ENCODE measurements at places on chromosomes 16 and 17.

DNA sequence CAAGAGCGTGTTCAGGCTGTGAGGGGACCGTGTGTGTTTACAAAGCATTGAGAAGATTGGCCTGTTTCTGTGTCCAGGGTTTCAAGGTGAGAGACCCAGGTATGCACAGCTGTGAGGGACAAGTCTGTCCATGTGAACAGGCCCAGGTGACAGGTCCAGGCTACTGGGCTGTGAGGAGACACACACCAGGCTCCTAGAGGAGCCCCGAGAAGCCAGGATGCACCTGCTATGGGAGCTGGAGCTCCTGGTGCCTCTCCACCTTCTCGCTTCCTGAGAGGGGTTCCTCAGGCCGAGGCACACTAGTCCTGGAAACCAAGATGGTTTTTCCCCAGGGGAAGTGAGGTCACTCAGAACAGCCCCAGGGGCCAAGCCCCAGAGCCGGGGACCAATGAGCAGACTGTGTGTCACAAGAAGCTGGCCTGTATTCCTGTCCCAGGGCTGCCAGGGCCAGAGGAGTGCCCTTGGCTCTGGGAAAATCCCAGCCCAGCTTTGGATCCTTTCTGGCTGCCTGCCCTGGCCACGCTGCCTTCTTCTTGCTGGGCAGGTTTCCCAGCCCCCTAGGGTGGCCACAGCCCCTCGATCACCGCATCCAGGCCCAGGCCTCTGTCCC, 153.4 kb upstream of the PLCG2 start:
- DNase-seq = peak; percentile 31

DNA sequence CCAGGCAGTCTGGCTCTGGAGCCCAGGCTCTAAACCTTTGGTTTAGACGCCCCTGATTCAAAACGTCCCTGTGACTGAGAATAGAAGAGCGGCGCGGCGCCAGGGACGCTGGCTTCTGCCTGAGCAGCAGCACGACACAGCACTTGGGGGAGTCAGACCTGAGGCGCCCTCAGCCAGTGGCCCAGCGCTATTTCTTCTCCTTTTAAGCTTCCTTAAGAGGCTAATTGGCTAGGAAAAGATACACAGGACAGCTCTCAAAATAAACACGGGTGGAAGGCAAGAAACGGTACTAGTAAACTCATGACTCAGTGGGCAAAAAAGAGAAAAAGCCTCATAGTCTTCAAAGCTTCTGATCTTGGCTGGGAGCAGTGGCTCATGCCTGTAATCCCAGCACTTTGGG, 34.9 kb downstream of the GTF3C1 start:
- no peak for DNase-seq

DNA sequence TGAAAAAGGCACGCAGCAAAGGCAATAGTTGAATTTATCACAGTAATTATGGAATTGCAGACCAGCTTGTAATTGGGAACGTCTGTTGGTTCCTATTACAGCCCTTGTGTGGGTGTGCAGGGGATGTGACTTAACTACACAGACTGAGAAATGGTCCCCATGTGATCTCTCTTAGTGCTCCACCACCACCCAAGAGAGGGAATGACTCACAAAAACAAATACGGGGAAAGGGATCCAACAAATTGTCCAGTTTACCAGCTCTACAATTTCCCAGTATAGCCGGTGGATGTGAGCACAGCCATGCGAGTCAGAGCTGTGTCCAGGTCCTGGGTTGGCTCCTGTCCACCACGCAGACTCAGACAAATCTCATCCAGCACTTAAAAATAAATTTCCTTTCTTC, 337.9 kb downstream of the GRIN2A start:
- DNase-seq = no peak

- DNase-seq = no peak
These were observed 7.5 kb upstream of the CDH5 start for GRCh38 chr16:66359012-66359411.

- DNase-seq = peak; percentile 32
These were observed 43.8 kb downstream of the PSME3IP1 start for GRCh38 chr16:57141822-57142631.

DNA sequence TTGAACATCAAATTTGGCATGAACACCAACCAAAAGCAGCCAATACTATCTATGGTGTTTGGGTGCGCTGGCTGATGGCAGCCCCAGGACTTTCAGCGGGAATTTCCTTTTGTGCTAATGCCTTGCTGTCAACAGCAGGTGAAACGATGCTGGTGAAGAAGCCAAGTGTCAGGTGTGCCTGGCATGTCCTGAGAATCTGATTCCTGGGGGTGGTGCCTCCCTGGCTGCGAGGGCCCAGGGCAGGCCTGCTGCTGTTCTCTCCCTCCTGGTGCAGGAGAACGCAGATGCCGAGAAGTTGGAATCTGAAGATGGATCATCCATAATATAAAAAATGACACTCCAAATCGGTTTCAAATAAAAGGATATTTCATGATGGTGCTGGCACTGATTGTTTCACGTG, 62.0 kb upstream of the DNAJA2 start:
- no peak for DNase-seq

DNA sequence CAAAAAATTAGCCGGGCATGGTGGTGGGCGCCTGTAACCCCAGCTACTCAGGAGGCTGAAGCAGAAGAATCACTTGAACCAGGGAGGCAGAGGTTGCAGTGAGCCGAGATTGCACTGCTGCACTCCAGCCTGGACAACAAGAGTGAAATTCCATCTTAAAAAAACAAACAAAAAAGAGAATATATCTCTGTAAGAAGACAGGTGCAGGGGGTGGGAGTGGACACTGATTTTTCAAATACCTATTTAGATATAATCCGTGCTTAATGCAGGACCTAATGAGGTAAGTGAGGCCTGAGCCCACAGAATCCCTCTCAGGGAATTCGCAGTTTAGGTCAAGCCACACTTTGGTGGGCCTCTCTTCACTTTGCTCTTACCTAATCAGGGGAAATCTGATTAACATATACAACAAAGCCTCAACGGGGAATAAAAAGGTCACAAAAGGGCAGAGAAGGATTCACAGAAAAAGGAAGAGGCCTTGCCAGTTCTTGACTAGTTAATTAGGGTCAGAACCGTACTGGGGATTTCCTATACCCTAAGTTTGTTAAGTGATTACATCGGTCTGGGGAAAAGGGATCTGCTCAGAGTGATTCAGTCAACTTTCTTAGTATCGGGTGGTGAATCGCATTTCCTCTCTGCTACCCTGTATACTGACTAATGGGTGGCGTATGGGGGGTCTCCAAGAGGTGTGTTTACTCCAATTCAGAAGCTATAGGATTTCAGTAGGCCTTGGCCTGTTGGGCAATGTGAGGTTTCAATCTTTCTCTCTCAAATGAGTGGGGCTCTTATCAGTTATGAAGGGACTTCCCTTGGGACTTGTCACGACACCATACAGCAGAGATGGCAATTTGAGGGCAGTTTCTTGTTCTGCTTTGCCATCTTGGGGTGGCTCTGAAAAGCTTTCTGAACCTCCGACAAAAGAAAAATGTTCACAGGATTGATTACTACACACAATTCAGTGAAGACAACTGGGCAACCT, 1.9 kb upstream of the NFAT5 start:
- DNase-seq = peak; percentile 75

DNA sequence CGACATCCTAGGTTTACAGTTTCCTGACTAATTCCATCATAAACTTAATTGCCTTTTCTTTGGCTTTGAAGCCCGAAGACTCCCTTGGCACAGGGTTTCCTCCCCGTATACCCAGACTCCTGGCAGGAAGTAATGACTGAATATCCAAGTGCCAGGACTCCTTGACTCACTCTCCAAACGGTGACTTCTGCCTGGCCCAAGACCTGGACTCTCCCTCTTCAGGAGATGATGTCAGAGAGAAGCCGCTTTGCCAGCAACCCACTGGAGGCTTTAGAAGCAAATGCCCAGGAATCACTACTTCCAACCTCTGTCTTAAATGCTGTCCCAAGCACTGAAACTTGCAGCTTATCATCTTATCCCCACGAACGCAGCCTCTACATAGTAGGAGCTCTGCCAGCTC, 146.5 kb downstream of the RGS9 start:
- no peak for DNase-seq

DNA sequence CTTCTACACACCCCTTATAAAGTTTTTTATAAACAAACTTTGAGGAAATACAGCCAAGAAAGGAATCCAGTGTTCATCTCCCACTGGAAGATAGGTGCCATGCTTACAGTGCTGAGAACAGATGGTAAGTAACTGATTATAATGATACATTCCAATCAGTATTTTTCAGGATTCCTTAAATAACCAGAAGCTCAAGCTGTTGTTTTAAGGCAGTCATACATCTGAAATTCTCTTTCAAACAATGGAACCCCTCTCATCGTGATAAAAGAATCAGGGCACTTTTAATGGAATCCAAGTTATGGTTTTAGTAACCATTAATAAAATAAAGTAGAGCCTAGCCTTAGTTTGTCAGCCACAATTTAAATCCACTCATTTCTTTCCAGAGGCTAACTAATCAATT, 56.1 kb upstream of the STAC2 start:
- no peak for DNase-seq

GRCh38 chr17:5892921-5893675, 177.1 kb upstream of the WSCD1 start:
- no peak for DNase-seq

DNA sequence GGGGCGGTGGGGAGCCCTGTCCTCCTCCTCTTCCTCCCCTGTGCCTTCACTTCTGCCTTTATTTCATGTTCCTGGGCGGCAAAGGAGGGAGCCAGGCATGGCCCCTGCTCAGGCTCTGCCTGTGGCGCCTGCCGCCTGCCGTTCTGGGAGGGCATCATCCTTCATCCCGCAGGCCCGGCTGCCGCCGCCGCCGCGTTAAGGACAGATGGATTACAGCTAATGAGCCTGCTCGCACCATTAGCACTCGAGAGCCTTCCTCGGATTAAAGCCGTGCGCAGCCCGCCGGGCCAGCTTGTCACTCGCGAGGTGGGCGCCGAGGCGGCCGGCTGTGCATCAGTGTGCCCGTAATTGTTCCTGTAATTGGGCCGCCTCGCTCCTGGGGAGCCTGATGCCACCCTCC, 127.7 kb upstream of the GSE1 start:
- DNase-seq = no peak

GRCh38 chr16:72983728-72984350, 64.1 kb downstream of the ZFHX3 start:
- no peak for DNase-seq

- DNase-seq = no peak
These were observed 4.4 kb downstream of the KDM6B start for GRCh38 chr17:7838090-7839075.

- DNase-seq = peak; percentile 80
These were observed 40.4 kb upstream of the NDRG4 start for GRCh38 chr16:58459344-58460218.

- DNase-seq = no peak
These were observed 279.5 kb upstream of the MYOCD start for GRCh38 chr17:12386225-12386624.

DNA sequence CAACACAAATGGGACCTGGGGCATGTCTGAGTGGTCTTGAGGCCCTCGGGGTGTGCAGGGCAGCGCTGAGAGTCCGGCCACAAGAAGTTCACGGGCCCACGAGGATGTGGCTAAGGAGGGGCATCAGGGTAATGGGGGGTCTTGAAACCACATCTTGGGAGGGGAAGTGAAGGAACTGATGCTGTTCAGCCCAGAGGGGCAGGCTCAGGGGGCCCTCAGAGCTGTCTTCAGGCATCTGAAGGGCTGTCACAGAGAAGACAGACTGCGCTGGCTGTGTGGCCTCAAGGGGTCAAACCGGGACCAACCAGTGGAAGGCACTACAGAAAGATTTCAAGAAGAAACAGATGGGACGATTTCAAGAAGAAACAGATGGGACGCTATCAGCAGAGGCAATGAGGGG, 45.1 kb downstream of the ZNF423 start:
- no peak for DNase-seq

DNA sequence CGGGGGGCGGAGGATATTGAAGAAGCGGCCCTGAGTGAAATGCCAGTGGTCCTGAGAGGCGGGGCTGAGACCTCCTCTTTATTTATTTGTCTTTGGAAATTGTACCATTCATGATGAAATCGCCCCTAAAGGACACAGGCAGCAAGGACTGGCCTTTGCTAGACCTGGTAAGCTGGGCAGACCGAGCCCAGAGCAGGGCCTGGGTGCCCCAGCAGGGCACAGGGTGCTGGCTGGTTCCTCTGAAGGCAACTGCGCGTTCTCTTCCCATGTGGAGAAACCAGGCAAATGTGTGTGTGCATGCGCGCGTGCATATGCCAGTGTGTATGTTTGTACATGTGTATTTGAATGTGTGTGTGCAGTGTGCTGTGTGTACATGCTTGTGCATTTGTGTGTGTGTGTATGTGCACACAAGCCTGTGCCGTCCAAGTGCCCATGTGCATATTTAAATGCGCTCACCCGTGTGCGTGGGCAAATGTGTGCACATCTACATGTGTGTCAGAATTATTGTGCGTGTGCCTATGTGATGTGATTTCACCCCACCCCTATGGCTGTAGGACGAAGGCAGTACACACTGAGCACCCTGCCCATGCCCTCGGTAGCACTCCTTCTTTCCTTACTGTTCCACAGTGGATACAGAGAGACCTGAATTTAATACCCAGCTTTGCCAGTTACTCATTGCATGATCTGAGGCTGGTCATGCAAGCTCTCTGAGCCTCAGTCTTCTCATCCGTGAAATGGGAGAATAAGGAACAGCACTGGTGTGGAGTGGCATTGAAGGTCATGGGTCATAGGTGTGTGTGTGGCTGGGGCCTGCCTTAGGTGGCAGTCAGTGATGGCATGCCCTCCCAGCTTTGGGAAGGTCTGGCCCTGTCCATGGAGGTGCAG, 105.2 kb downstream of the CMIP start:
- DNase-seq = no peak

- no peak for DNase-seq
These were observed 580.2 kb downstream of the CDH11 start for GRCh38 chr16:64541621-64542020.

DNA sequence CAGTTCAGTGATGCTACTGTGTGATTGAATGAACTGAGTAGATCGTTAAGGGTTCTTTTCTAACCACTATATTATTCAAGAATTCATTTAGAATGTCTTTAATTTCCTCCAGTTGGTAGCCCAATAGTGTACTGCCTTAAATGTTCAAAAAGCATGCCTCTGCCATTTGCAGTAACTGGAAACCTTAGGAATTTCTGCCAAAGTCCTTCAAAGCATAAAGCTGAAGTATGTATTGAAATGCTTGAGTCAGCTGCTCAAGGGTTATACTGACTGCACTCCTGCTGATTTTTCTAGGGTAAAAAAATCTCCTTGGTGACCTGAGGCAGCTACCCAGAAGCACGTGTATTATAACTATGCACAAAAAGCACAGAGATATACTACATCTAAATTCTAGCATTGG, 56.5 kb downstream of the SNTB2 start:
- no peak for DNase-seq

- DNase-seq = no peak
These were observed 91.7 kb downstream of the RPGRIP1L start for GRCh38 chr16:53612003-53612402.

DNA sequence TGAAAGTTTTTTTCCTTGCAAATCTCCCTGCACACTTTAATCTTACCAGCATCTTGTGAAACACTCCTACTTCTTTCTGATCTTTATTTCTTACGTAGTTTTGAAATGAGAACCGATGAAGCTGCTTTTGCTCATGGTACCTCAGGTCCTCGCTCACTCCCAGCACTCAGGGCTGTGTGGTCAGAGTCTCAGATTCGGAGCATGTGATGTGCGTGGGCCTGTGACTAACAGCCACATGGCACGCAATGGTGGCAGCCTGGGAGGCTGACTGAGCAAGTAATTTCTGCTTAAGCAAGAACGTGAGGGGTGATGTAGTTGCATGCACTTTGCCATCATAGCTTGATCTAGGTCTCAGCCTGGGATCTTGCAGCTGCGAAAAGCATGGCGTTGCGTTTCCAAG, 624.3 kb downstream of the MAF start:
- DNase-seq = peak; percentile 59

GRCh38 chr17:73521376-73521775, 122.9 kb downstream of the SDK2 start:
- DNase-seq = no peak
